ENCODE measurements at places on chromosomes 1 and 21. TPM values are rescaled to one million over a fixed set of nuclear protein-coding genes. Genes with fewer than 3 reads are reported as not detected.

Gene TNFSF4
- total RNA-seq: 1.5 TPM

DNA sequence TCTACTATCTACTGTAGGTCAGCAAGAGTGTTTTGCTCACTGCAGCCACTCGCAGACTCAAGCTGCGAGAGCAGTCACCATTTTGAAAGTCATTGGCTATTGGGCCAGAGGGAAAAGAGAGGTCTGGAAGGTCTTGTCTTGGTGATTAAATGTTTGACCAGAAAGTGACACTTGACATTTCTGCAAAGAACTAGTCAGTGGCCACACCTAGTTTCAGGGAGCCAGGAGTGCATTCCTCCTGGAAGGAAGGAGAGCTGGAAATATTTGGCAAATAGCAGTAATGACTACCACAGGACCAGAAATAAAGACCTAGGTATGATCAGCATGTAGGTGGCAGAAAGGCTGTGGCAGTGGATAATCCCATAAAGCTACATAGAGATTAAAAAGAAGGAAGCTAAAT lies 440.0 kb upstream of the PLXNA2 start:
- no peaks in the 10 kb centered on the region for H3K36me3 ChIP-seq
- H3K27me3 ChIP-seq: no peaks in the 10 kb centered on the region
- H3K4me1 ChIP-seq: no peaks in the 10 kb centered on the region
- no peak for DNase-seq

- H3K27ac ChIP-seq: no peak overlapping the region
- H3K36me3 ChIP-seq: no peaks in the 10 kb centered on the region
- no peak overlapping the region for H3K4me3 ChIP-seq
- H3K27me3 ChIP-seq: no peaks in the 10 kb centered on the region
Measured at GRCh38 chr1:200907611-200908097, 13.0 kb downstream of the INAVA start.

Gene PAFAH2
- total RNA-seq: 10.8 TPM

DNA sequence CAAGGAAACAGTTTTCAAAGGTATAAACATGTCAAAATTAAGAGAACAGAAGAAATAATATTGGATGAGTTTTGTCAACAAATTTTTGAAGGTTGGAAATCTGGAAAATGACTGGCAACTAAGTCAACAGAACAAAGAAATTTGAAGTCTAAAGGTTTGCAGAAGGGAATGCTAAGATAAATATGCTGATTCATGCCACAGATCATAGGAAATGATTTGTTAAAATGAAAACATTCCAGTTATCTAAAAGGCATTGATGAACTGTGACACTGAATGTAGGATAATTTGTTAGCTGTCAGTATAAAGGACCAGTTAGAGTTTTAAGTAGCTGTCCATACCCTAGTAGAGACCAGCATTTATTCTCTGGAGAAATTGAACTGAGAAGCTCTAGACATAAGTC lies 157.9 kb upstream of the CHRM3 start:
- no peak for DNase-seq
- no peaks in the 10 kb centered on the region for H3K27me3 ChIP-seq
- no peak overlapping the region for H3K4me3 ChIP-seq
- no peak overlapping the region for H3K27ac ChIP-seq
- H3K4me1 ChIP-seq: no peaks in the 10 kb centered on the region
- no peaks in the 10 kb centered on the region for H3K36me3 ChIP-seq

DNA sequence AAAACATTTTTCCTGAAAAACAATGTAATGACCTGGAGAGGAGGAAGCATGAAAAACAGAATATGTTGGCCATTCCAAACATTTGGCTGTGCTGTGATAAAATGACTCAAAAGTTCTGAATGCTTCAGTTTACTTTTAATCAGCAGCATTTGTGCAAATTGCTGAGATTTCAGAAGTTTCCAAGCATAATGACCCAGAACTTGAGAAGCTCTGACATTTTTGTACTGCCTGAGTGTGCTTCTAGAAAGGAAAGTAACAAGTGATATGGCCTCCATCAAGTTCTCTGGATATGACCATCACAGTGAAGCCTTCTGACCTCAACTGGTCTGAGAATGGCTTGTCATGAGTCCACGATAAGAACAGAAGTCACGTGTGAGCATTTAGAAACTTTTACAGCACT lies 283.4 kb upstream of the ZRANB2 start:
- no peaks in the 10 kb centered on the region for H3K36me3 ChIP-seq
- DNase-seq: no peak

DNA sequence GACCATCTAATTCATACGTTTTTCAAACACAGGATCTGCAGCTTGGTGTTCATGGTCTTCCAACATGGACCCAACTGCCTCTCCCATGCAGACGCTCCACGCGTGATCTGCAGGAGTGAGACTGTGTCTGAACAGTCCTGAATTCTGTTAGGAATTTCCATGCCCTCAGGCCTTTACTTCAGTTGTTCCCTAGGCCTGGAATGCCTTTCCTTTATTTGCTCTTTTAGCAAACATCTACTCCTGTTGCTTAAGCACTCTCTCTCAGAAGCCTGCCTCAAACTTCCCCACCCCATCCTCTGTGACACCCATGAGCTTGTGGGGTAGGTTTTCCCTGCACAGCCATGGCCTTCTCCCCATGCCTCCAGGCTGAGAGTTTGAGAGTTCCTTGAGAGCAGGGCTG lies 73.7 kb downstream of the DMRTB1 start:
- no peak overlapping the region for H3K27ac ChIP-seq
- H3K27me3 ChIP-seq: no peaks in the 10 kb centered on the region
- no peak for DNase-seq
- H3K4me1 ChIP-seq: no peaks in the 10 kb centered on the region
- no peak overlapping the region for H3K4me3 ChIP-seq

GRCh38 chr21:42117229-42117966 lies 46.3 kb downstream of the UMODL1 start:
- no peaks in the 10 kb centered on the region for H3K36me3 ChIP-seq
- no peak overlapping the region for H3K4me3 ChIP-seq
- peak; percentile 82 for DNase-seq
- no peak overlapping the region for H3K27ac ChIP-seq
- peaks cover 42% of the 10 kb centered on the region for H3K4me1 ChIP-seq
- peaks cover 8% of the 10 kb centered on the region for H3K27me3 ChIP-seq

DNA sequence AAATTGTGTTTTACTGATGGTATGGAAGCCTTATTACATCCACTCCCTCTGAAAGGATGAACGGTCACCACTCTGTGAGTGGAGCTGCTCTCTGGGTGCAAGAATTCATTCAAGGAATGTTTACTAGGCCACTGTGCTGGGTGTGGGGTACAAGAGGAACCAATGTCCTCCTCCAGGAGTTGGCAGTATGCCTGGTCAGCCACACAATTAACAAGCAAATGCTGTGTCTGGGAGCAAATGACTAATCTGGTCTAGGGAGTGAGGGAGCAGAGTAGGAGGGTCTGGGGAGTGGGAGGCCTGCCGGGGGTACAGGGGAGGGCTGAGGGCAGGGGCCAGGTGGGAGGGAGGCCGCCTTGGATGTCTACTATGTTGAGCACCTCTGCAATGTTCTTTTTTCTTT lies 27.2 kb upstream of the TDRD10 start:
- no peaks in the 10 kb centered on the region for H3K36me3 ChIP-seq
- no peaks in the 10 kb centered on the region for H3K4me1 ChIP-seq
- no peak for DNase-seq
- no peaks in the 10 kb centered on the region for H3K27me3 ChIP-seq
- no peak overlapping the region for H3K4me3 ChIP-seq
- H3K27ac ChIP-seq: no peak overlapping the region

DNA sequence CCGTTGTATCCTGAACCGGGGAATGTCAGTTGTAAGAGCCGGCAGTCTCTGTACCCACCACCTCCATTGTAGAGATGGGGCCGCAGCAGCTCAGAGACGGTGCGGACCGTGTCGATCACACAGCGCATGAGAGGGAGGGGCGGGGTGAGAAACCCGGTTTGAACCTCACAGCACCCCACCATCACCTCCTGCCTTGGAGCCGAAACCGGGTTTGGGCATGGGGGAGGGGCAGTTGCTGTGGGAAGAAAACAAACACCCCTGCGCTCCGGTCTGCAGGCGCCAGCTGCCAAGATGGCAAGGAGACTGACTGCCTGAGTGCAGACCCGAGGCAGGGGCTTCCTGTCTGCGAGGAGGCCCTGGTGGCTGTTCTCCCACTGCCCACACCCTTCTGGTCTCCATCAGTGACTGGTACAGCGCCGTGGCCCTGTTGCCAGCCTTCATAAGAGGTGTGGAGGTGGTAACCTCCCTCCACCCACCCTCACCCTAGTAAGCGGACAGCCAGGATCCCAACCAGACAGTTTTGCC lies 69.2 kb upstream of the SSBP3 start:
- H3K4me1 ChIP-seq: peaks cover 40% of the 10 kb centered on the region
- DNase-seq: peak; percentile 60
- no peaks in the 10 kb centered on the region for H3K36me3 ChIP-seq
- peaks cover 18% of the 10 kb centered on the region for H3K27me3 ChIP-seq
- H3K4me3 ChIP-seq: peak overlapping the region; percentile 53

Gene CLCC1
- 29.5 TPM for total RNA-seq

Gene SOX13
- 0.15 TPM for total RNA-seq

DNA sequence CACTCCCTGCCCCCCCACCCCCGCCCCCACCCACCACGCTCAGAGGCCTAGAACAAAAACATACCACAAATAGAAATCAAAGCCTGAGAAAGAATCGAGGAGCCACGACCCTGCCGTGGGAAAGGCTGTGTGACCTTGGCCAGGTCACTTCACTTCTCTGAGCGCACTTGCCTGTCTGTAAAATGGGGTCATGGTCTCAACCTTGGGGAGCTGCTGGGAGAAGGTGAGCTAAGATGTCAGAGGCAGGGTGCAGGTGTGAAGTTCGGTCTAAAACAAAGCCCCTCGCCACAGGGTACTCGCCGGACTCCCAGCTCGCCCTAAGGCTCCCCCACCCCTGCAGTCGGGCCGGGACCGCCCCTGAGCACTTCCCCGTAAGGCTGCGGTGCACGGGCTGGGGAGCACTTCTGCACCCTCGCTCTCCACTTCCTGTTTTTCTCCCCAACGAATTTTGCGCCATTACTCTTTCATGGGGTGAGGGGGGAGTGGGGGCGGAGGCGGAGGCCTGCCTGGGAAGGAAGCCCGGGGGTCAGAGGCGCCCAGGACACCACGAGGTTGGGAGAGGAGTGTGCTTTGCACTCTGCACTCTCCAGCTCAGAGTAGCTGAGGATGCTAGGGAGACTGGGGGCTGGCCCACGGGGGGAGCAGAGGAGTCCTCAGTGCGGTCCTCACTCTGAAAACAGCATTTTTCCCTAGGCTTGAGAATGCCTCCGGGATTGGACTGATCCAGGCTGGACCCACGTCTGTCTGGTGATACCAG lies 21.9 kb upstream of the PIK3CD start:
- peak overlapping the region; percentile 88 for H3K27ac ChIP-seq
- H3K4me3 ChIP-seq: peak overlapping the region; percentile 70
- peaks cover 70% of the 10 kb centered on the region for H3K4me1 ChIP-seq
- peak; percentile 90 for DNase-seq
- peaks cover 11% of the 10 kb centered on the region for H3K36me3 ChIP-seq

Gene LRRC3
- 3.8 TPM for total RNA-seq

- H3K27ac ChIP-seq: no peak overlapping the region
- DNase-seq: no peak
- H3K4me1 ChIP-seq: peaks cover 42% of the 10 kb centered on the region
- H3K4me3 ChIP-seq: no peak overlapping the region
Measured at GRCh38 chr1:31761883-31762282, 2.3 kb downstream of the ADGRB2 start.

GRCh38 chr1:175079338-175079737 lies 11.7 kb downstream of the TNN start:
- no peak overlapping the region for H3K27ac ChIP-seq
- no peak overlapping the region for H3K4me3 ChIP-seq
- H3K36me3 ChIP-seq: no peaks in the 10 kb centered on the region

DNA sequence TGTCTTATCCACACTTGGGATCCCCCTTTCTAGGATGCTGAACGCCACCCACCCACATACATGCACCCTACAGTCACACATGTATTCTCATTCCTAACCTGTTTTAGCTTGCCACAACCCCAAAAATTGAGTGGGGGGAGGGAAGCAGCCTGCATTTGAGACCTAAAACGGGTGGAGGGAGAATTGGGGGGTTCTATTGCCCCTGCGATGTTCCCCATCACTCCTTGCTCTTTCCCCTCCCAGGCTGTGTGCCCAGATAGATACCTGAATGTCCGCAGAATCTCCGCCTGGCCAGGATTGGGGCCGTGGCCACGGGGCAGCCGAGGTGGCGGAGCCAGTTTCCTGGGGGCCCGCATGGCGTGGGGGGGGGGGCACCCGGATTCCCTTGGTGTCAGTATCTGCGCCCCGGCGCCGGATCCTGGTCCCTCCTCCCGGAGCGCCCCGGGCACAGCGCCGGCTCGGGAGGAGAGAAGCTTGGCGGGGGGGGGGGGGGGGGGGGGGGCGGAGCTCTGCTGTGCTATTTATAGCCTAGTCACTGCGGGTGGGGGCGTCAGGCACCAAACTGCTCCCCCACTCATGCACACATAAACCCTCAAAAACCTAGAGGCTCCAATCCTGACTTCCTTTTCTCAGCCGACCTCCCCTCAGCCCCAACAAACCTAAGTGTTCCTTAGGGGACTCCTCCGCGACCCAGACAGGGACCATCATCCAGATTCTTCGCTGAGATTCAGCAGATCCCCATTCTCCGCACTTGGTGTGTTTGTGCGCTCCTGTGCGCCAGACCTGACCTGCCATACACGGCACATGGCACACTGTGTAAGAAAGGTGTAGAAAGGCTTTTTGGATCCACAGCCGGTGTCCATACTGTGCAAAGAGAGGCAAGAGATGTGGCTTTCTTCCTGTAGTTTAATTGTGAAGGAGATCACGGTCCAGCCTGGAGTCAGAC lies 1.9 kb downstream of the ANKRD34A start:
- H3K4me1 ChIP-seq: peaks cover 66% of the 10 kb centered on the region
- DNase-seq: peak; percentile 57
- no peak overlapping the region for H3K27ac ChIP-seq
- H3K36me3 ChIP-seq: no peaks in the 10 kb centered on the region
- no peaks in the 10 kb centered on the region for H3K27me3 ChIP-seq

- no peak overlapping the region for H3K27ac ChIP-seq
- no peak overlapping the region for H3K4me3 ChIP-seq
- DNase-seq: no peak
- peaks cover 3% of the 10 kb centered on the region for H3K27me3 ChIP-seq
- no peaks in the 10 kb centered on the region for H3K36me3 ChIP-seq
Measured at GRCh38 chr1:202248861-202249260, 55.3 kb downstream of the LGR6 start.

DNA sequence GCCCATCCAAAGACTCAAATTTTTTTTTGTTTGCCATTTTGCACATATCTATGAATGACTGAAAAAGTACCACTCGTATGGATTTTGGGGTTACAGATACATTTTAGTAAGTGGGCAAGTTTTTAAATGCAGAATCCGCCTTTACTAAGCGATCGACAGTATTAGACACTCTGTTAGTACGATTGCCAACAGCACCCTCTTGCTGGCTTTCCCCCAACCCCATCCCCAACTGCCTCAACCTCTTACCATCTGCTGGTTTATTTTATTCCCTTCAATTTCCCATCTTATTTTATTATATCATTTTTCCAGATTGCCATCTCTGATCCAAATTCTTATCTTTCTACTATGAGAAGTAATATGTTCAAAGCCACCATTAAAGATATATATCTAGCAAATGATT lies 244.8 kb downstream of the LRRIQ3 start:
- no peaks in the 10 kb centered on the region for H3K4me1 ChIP-seq
- no peak overlapping the region for H3K4me3 ChIP-seq
- no peak overlapping the region for H3K27ac ChIP-seq
- DNase-seq: no peak
- no peaks in the 10 kb centered on the region for H3K36me3 ChIP-seq

- no peaks in the 10 kb centered on the region for H3K27me3 ChIP-seq
- DNase-seq: no peak
- H3K4me1 ChIP-seq: no peaks in the 10 kb centered on the region
- no peak overlapping the region for H3K27ac ChIP-seq
- H3K4me3 ChIP-seq: no peak overlapping the region
- H3K36me3 ChIP-seq: no peaks in the 10 kb centered on the region
Measured at GRCh38 chr1:187837787-187838186, 1009.0 kb downstream of the PLA2G4A start.

Gene INAVA
- 0.34 TPM for total RNA-seq

All from B cell (primary cell).